ENCODE measurements at places on chromosomes 4 and X.

- no peak for DNase-seq
Measured at GRCh38 chrX:49172280-49172780, 632 bp downstream of the PLP2 start.

DNA sequence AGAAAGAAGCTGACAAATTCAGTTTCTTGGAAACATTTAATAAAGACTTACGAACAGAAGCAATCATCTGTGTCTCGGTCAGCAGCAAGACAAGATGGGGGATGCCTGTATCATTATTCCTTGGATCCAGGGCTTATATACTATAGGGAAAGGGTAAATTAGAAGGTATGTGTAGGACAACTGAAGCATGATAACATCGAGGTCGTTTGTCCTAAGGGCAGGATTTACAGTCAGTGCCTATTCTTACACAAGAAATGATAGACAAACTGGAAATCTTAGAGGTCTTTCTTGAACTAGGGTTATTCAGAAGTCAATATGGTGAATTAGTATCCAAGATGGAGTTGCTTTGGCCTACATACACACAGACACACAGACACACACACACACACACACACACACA is 553.0 kb downstream of the STPG2 start:
- DNase-seq, result no peak

GRCh38 chr4:3832536-3833220 is 66.5 kb downstream of the ADRA2C start:
- DNase-seq, result no peak

GRCh38 chr4:107815158-107815557 is 9.6 kb upstream of the SGMS2 start:
- DNase-seq, result no peak

- DNase-seq, result no peak
Measured at GRCh38 chrX:15013461-15013860, 140.2 kb downstream of the MOSPD2 start.

- no peak for DNase-seq
Measured at GRCh38 chr4:67861513-67861912, 22.3 kb downstream of the TMPRSS11D start.

- DNase-seq, result no peak
Measured at GRCh38 chr4:41369680-41370079, 113.0 kb downstream of the UCHL1 start.

DNA sequence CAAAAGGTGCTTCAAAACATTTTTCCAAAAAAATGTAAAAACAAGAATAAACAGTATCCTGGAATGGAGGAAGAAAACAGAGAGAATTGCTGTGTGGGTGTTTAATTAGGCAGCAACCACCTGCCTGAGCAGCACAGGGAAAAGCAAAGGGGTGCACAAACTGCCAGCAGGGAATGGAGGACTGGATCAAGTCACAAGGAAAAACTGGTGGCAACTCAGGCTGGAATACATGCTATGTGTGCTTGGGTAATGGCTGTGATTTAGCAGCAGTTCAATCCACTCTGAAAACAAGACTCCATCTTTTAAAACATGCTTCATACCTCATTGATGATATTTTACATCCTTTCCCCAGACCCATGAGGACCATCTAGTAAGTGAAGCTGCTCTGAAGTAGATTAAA is 179.5 kb downstream of the HS6ST2 start:
- DNase-seq, result no peak

DNA sequence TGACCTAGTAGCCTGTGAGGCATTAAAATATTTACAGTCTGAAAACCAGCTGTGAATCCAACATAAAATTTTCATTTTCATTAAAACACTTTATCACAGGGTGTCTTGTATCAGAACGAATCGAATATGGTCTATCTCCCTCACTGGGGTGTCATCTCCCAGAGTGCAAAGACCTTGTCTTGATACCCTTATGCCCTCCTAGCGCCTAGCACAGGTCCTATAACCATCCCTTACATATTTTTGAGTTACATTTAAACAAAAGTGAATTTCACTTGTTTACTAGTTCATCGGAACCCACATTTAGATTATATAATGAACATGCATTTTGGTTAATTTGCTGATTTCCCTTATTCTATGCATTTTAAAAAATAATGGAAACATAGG is 14.0 kb downstream of the DIPK2B start:
- DNase-seq, result no peak

- DNase-seq, result no peak
Measured at GRCh38 chrX:140298960-140299825, 205.7 kb downstream of the SOX3 start.

GRCh38 chrX:149129767-149130166 is 375.3 kb downstream of the IDS start:
- no peak for DNase-seq

DNA sequence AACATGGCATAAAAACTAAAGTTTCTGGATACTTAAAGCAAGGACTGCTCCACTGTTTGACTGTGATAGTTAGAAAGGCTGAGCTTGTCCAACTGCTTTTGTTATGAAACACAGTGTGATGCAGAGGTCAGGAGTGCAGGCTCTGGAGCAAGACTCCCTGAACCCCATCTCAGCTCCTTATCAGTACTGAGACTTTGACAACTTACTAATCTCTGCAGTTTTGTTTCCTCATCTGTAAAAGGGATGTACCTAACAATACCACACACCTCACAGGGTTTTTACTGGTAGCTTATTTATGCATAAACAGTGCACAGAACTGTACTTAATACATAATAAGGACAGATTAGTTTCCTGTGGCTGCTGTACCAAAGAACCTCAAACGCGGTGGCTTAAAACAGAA is 804.3 kb downstream of the FSTL5 start:
- DNase-seq, result no peak

GRCh38 chrX:113412106-113412505 is 571.5 kb upstream of the AMOT start:
- DNase-seq, result no peak

DNA sequence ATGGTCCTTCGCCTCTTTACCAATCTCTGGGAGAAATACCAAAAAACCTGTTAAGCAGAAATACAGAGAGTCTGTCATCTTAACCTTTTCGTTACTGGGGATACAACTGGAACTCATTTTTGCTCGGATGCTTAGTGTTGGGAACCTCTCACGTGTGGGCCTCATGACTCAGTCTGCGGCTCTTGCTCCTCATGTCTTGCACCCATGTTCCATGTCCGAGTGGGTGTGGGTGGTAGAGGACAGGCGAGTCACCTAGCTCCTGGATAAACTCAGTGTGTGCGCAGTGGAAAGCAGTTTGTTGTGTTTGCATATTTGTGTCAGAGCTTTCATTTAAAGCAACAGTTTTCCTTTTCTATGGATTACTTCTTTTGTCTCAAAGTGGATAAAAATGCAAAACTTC is 70.6 kb downstream of the TNIP2 start:
- no peak for DNase-seq

DNA sequence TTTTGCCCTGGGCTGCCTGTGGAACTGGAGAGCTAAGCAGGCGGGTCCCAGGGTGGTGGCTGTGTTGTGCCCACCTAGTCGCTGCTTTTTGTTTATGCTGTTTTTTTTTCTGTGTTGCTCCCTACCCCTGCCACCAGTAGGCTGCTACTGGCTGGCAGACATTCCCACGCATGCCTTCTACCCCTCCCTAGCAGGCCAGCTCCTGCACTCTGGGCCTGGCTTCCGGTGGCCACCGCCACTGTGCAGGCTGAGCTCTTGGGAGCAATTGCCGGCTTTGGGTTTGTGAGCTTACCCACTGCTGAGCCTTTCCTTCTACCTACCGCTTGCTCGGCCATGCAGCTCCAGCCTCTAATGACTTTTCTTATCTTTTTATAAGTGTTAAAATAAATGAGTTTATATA is 57.6 kb downstream of the RBM46 start:
- DNase-seq, result no peak

DNA sequence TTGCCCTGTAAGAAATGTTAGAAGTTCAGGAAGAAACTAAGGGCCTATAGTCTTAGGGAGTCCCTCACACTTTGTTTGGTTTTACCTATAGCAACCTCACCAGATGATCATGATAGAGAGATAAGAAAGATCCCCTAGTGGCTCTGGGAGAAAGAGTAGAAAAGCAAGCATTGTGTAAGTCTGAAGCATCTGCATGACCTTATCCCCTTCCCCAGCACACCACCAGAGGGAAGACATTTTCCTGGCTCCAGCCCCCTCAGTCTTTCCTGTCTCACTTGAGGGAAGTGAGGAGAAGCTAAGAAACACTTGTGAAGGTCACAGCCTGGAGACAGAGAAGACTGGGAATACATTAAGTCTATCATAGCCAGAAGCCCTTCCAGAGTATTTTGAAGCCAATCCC is 154.0 kb downstream of the EVC2 start:
- DNase-seq, result no peak

DNA sequence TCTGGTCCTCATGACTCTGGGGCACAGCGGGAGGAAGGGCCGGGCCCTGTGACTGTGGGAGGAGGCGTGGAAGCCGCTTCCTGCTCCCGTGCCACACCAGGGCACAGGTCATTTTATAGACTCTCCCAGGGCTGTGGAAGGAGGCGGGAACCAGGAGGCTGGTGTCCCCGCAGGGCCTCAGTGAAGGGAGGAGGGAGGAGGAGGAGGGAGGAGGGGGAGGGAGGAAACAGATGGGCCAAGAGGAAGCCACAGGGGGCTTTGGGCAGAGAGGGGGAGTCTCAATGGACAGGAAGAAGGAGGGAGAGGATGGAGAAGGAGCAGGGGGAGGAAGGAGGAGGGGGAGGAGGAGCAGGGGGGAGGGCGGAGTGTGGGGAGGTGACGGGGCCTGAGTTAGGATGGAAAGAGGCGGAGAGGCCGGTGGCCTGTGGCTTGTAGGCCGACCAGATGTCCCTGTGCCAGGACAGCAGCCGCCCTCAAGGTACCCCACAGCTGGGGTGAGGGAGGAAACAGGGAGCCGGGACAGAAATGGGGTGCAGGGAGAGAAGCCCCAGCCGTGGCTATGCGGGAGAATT is 6.2 kb upstream of the PLCXD1 start:
- DNase-seq, result no peak

DNA sequence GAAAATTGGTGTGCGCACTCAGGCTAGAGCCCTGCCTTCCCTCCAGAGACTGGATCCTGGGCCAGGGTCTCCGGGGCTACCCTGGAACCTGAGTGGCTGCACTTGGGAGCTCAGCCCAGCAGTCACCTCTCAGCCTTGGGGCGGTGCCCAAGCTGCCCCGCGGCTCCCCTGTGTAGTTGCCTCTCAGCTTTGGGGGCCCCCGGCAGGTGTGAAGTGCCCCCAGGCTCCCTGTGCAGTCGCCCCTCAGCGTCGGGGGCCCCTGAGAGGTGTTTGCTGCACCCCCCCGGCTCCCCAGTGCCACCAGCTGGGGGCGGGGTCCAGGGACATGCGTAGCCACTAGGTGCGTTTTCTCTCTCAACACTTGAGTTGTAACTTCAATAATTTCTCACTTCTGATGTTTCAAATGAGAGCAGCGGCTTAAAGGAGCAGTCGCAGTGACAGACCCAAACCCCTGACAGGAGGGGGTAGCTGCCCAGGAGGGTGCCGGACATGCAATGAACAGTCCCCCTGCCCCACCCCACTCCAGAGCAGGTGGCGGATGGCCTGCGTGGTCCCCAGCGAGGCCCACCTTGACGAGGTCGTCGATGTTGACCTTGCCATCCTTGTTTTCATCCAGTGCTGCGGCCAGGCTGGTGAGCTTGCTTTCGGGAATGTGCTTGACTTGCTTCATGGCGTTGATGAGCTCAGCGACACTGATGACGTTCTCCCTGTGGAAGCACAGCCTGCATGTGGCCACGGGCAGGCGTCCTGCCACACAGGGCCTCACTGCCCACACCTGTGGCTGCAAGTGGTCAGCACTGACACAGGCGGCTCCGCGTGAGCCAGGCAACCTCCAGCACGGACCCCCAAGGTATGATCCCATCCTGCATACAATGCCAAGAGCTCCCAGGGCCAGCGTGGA is 22.3 kb downstream of the FGFR3 start:
- no peak for DNase-seq

DNA sequence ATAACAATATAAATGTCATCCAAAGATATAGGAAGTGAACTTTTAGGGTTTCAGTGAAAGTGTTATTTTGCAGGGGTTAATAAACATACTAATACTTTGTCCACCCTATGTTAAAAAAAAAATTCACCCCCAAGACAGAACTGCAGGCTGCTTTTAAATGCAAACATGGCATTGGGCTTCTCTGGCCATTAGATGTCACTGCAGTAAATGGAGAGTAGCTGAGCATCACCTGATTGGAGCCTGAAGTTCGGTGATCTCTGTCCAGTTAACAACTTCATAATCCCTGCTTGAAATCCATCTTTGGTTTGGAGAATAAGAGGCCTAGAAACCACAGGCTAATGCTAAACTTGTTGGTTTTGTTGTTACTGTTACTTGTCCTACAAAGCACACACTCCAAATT is 18.7 kb downstream of the SLC25A43 start:
- no peak for DNase-seq

- no peak for DNase-seq
Measured at GRCh38 chrX:137198040-137198439, 164.2 kb upstream of the GPR101 start.

GRCh38 chr4:75004755-75005668 is 72.1 kb downstream of the PARM1 start:
- DNase-seq, result peak; percentile 19

DNA sequence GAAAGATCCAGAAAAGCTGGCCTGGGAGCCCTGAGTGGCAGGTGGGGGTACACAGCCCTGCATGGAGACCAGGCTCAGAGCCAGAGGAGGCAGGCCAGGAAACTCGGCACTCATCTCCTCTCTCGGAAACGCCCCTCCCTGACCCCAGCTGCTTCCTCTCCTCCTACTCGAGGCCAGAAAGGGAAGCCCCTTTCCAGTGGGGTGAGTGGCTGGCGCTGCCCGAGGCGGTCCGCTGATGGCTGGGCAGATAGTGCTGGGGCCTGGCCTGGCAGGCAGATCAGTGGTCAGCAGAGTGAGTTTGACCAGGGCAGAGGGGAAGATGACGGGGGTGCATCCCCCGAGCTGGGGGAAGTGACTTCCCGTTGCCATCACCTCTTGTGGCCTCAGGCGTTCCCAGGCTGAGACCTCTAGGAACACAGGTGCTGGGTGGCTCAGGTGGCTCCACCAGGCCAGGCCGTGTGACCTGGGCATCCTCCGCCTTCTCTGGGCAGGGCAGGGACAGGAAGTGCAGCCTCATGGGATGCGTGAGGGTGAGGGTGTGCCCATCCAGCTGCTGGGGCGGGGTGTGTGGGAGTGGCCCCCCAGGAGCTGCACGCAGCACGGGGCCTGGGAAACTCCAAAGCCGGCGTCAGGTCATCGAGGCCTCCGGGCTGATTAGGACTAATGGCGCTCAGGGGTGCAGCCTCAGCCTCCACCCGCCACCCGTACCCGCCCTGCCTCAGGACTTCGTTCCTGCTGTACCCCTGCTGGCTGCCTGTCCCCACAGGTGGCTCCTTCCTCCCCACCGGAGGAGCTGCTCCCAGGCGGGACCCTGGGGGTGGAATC is 5.7 kb downstream of the SH3BP2 start:
- no peak for DNase-seq

GRCh38 chrX:37686369-37686995 is 891 bp downstream of the XK start:
- DNase-seq, result no peak

DNA sequence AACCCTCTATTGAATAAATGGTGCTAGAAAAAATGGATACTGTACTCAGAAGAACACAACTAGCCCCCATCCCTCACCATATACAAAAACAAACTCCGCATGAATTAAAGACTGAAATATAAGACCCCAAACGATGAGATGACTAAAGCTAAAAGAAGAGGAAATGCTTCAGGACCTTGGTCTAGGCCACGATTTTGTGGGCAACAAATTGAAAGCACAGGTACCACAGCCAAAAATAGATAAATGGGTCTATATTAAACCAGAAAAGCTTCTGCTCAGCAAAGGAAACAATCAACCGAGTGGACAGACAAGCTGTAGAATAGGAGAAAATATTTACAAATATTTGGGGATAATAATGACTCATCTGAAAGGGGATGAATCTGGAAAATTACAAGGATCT is 86.4 kb upstream of the DHRSX start:
- no peak for DNase-seq

GRCh38 chr4:122305853-122306252 is 73.0 kb upstream of the ADAD1 start:
- DNase-seq, result no peak

Measured in GM12864 (cell line).